GM12865 (cell line): ENCODE measurements at places on chromosomes 16 and 17.

DNA sequence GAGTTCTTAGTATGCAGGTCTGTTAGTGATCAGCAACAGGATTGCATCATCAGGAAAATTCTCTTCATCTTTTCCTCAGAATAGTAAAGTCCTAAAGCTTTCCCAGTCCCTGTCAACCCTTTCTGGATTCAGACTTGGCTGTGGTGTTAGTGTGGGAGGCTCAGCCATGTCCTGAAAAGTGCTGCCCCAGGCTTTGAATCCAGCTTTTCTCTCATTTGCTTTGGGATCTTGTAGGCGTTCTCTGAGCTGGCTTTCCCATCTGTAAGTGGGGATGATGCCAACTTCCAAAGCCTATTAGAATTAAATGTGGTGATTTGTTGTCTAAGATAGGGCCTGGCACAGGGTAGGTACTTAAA lies 3.0 kb downstream of the ALKBH5 start:
- no peak for DNase-seq

GRCh38 chr17:4573669-4574068 lies 10.7 kb upstream of the SMTNL2 start:
- DNase-seq, result peak; percentile 60

DNA sequence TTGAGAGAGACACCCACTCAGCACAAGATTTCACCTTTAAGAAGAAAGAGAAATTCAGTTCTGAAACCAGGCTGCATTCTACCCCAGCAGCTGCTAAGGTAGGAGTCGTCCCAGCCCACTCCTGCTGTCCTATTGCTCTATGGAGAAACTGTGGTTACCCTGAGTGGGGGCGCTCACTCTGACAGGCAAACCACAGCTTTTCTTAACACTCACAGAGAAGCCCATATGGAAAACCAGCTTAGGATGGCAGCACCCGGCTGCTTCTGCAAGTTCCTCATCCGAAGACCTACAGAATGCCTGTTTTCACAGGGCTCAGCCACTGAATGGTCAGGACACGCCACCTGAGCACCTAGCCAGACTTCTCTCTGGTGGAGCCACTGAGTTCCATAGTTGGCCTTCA lies 7.5 kb downstream of the ATP5PD start:
- DNase-seq, result no peak

GRCh38 chr17:54785643-54786268 lies 114.9 kb upstream of the TOM1L1 start:
- no peak for DNase-seq

DNA sequence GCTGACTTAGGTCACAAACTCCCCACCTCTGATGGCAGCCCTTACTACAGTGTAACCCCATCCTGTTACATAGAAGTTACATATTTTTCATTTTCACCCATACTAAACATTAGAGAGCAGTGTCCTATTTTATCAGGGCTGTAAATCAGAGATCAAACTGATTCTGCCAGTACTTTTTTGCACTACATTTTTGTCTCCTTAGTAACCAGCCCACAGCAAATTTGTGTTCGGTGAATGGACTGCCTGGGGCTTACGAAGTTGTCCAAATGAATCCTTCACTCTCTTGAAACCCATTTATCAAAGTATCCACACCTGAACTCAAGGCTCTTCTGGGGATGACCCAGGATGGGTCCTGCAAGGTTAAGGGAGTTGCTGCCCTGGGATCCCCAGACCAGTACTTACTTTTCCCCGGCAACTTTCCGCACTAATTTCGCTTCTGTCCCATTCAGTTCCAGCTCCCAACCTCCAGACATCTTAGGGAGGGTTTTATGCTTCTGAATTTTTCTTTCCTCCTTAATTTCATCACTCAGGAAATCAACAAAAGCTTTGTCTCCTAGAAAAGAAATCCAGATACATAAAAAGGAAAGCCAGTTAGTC lies 1.1 kb downstream of the C1QBP start:
- DNase-seq, result no peak

GRCh38 chr17:4947411-4948165 lies 742 bp downstream of the PFN1 start:
- peak; percentile 92 for DNase-seq

- no peak for DNase-seq
Measured at GRCh38 chr17:9893411-9894012, 11.6 kb downstream of the RCVRN start.

DNA sequence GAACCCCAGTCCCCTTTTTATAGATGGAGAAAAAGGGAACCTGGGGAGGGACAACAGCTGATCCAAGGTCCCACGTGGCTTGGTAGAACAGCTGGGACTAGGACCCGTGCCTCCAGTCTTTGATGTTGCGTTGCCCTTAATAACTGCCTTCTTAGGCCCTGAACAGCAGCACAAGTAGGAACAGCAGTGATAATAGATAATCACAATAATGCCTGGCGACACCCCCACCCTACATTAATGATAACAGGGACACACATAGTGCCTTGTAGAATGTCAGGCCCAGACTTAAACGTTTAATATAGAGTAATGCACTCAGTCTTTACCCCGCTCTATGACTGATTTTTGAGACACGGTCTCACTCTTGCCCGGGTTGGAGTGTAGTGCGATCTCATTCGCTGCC lies 96.4 kb downstream of the ABCC6 start:
- DNase-seq, result no peak

DNA sequence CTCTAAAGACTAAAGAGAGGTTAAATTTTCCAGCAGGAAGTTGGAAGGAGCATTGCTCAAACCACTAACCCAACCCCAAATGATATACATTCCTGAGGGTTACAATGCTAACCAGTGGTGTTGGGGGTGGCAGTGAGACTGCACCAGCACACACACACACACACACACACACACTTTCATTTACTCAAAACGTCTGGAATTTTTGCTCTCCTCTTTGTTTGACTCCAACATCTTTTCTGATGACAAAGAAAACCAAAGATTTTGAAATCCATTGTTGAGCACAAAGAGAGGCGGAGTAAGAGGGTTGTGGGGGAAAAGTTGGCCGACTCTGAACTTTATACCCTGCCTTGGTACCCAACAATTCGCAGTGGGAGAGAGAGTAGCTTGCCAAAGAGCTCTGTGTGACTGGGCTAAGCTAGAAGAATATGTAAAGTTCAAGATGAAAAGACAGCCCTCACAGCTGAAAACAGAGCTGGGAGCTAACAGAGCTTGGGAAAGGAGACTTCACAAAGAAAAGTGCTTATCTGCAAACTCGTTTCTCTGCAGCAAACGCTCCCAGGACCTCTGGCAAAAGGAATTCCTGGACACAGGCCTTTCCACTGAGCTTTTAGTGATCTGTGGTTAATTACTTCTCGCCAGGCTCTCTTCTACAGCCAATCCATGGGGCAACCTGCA lies 426.0 kb upstream of the CDH11 start:
- DNase-seq, result no peak

DNA sequence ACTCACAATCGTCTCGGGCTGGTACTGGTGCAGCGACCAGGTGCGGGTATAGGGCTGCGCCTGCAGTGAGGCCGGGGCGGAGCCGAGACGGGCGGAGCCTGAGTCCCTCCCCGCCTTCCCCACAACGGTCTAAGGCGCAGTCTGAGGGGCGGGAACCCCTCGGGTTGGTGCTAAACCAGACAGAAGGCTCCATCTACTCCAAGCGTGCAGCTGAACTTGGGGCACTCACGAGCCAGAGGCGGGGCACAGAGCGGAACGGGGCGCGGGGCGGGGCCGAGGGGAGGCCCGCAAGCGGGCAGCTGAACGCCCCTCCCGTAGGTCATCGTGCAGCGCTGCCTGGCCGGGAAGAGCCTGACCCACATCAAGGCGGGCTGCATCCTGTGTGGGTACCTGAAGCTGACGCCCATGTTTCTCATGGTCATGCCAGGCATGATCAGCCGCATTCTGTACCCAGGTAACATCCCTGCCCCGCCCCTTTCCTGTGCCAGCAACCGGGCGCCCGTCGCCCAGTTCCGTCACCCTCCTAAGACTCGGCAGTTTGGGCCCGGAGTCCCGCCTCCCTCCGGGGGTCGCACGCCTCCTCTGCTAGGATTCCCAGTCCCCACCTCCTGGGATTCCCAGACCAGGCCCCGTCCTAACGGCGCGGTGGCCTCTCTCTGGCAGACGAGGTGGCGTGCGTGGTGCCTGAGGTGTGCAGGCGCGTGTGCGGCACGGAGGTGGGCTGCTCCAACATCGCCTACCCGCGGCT lies 5.0 kb downstream of the SLC5A2 start:
- DNase-seq, result peak; percentile 51

DNA sequence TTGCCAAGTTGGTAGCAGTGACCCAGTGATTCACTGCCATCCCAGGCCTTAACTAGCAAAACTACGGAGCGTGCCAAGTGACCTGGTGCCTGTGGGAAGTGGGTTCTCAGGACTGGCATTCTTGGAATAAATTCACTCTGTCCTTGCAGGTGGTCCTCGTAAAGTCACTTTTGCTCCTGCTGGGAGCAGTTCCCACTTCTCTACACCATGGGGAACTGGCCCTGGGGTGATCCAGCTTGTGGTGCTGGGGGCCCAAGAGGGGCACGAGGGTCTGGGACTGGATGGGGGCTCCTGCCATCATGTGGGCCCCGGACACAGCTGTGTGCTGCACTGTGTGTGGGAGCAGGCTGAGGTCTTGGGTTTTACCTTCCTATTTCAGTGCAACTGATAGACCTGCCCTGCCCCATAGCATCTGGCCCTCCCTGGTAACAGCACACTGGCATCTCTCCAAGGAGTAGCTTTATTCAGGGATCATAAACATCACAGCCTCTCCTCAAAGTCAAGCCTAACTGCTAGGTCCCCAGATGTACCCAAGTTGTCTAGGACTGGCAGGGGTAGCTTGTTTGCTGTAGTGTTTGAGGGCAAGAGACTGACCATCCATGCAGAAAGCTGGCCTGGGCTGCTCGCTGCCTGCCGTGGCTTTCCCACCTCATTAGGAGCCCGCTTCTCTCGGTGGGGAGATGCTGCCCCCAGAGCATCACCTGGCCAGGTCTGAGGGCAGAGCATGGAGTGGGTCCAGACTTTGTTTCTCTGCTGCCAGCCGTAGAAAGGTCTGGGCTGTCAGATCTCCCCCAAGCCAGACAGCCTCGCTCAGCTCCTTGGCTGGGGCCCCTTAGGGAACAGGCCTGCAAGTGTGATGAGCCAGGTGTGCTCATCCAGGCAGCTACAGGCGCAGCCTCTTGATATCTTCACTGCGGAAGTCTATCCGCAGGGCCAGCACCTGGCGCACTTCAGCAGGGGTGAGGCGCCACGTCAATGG lies 26.0 kb downstream of the FCSK start:
- no peak for DNase-seq

DNA sequence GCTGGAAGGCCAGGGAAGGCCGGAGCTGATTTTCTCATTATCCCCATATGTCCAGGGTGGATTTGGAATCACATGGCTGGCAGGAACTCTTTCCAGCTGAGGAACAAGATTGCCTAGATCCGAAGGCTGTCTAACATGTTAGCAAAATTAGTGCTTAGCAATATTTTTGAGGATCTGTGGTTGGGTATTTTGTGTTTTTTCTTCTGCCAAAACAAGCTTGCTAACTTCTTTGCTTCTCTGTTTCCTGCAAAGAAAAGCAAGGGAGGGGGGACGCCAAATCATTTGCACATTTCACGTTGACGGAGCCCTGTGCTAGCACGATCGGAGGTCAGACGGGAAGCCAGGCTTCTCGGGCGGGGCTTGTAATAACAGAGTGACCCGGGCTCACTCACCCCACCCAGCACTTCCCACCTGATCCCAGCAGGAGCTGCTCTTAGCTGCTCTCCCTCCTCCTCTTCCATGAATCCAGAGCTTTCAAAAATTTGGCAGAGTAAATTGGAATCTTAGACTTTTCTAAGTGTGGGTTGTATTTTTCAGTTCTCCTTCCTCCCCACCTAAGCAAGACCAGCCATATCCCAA lies 33.3 kb upstream of the FOXF1 start:
- DNase-seq, result no peak

GRCh38 chr16:15594711-15595320 lies 48.1 kb downstream of the MARF1 start:
- no peak for DNase-seq

DNA sequence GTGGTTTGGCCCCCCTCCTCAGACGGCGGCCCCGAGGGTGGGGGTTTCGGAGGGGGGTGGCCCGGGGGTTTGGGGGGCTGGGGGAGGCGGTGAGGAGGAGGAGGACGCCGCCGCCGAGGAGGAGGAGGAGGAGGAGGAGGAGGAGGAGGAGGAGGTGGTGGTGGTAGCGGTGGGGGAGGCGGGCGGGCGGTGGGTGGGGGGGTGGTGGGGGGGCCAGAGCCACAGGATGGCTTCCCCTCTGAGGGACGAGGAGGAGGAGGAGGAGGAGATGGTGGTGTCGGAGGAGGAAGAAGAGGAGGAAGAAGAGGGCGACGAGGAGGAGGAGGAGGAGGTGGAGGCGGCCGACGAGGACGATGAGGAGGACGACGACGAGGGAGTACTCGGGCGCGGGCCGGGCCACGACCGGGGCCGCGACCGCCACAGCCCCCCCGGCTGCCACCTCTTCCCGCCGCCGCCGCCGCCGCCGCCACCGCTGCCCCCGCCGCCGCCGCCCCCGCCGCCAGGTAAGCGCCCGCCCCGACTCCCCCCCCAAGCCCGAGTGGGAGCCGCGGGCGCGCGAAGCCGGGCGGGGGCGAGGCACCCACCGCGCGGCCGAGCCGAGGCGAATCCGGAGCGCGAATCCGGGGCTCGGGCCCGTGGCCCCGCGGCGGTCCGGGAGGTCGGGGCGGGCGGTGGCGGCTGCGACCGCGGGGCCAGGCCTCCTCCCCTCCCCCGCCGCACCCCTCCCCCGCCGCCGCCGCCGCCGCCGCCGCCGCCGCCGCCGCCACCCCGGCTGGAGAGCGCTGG lies 3.8 kb upstream of the CHD3 start:
- DNase-seq, result peak; percentile 21

DNA sequence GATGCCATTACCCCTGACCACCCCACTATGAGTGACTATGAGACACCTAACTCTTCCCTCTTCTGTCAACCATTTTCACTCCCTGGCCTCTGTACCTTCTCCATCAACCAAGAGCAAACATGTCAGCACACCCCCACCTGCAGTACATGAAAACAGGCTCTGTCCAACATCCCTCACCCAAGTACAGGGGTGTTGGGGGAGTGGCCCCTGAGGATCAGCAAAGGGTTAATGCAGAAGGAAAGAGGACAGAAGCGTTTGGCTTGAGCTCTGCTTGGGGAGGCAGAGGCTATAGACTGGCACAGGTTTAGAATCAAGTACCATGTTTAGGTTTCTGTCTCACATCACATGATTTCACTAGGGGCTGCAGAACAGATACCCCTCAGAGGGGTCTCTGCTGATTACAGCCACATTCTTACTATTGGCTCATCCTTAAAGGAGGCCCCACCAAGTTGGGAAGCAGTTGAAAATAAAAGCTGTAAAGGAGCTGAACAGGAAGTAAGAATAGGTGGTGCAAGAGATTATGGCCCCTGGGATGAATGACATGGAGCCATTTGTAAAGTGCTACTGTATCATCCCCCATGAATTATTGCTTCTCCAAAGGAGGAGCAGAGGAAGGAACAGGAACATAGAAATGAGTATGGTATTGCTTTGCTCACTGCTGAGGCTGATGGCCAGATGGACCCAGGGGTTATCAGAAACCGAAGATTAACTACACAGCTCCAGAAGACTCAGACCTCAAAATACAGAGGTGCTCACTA lies 2.4 kb upstream of the PSMC3IP start:
- DNase-seq, result no peak

GRCh38 chr17:66275651-66276050 lies 26.8 kb upstream of the PRKCA start:
- DNase-seq, result no peak
